ENCODE measurements at places on chromosomes 6 and 20. TPM values are rescaled to one million over a fixed set of nuclear protein-coding genes. Genes with fewer than 3 reads are reported as not detected.

Gene CLDN20
- not detected for total RNA-seq

Gene TRIM15
- total RNA-seq, result not detected

Gene FRS3
- 2.8 TPM for total RNA-seq

Gene LY6G6C
- total RNA-seq, result not detected

Gene C6orf163
- 0.29 TPM for total RNA-seq

Gene CARMIL1
- total RNA-seq, result 13.1 TPM

Gene CLPSL2
- total RNA-seq, result not detected
